ENCODE measurements at places on chromosomes 13 and 19.

DNA sequence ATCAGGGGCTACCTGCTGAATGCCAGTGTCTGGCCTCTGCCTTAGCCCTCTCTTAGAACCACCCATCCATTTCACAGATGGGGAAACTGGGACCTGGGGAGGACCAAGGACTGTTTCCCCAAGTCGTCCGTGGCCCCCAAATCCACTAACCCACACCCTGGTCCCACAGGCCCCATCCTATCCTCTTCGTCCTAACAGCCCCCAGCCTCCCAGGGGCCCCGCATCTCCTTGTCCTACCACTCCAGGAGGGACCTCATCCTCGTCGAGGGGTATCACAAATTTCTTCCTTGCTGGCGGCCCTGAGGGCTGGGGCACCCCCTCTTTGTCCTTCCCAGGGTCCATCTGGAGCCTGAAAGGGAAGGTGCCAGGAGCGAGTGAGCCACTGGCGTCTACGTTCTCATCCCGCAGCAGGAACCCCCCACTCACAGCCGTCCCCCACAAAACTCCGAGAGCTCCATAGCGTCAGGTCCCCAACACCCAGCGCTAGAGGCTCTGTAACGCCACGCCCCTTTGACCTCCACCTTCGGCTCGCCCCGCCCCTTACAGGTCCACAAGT, 606 bp downstream of the ERCC1 start:
- DNase-seq = no peak

- no peak for DNase-seq
Measured at GRCh38 chr13:80151016-80151415, 189.9 kb downstream of the SPRY2 start.

GRCh38 chr19:56927294-56927693, 86.8 kb upstream of the PEG3 start:
- no peak for DNase-seq

- DNase-seq = no peak
Measured at GRCh38 chr13:76293346-76293745, 592.9 kb downstream of the KCTD12 start.

DNA sequence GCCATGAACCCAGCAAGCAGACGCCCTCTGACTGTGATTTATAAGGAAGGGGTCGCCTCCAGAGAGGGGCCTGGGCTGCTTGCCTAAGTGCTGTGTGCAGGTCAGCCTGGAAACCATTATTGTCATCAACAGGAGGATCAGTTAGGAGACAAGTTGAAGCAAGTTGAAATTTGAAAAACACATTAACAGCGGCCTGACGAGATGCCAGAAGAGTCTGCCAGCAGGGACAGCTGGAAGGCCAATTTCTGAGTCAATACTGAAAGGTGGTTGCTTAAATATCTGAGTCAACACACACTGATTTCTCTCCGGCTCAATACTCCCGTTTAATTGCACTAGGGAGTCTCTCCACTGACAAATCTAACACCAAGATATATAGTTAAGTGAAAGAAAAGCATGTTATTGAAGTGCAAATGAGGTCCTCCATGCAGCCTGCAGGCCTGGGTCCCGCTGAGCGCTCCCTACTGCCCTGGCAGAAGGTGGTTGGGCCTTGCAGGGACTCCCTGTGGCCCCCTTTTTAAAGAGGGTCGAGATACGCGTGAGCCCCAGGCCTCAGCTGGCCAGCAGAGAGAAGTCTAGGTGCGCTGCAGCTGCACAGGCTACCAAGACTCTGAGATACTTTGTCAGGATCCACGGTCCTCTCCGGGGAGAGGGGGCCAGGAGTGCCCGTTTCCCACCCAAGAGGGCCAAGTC, 91.1 kb downstream of the RNASEH2B start:
- no peak for DNase-seq

GRCh38 chr13:113865427-113865826, 1.6 kb upstream of the GAS6 start:
- DNase-seq = no peak

DNA sequence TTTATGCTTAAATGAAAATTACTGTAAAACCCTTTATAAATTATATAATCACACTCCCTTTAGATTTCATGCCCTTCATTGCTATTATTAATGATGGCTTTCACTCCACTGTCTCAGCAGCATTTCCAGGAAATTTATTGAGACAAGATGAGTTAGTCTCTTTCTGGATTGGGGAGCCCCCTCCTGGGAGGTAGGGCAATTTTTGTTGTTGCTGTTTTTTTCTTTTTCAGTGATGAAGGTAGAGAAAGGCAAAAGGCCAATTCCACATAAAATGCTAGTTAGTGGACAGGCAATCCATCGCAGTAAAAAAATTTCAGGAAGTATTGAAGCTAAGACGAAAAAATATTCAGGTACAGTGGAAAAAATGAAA, 80.2 kb downstream of the TEX26 start:
- no peak for DNase-seq

DNA sequence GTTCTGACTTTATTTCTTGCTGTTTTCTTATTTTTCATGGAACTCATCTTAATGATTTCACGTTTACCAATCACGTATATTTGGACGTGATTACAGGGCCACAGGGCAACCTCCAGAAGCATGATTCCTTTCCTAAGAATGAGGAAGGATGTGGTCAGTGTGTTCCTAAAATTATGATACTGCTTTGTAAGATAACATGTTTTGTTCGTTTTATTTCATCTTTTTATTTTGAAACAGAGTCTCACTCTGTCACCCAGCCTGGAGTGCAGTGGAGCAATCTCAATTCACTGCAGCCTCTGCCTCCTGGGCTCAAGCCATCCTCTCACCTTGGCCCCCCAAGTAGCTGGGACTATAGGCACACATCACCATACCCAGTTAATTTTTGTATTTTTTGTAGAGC, 24.8 kb upstream of the LAIR1 start:
- DNase-seq = no peak

GRCh38 chr19:45076029-45076850, at the start of gene ZNF296:
ZNF296 (minus strand) TSS chr19:45076478; CDS start chr19:45076373, 105 bp downstream.
- peak; percentile 55 for DNase-seq

GRCh38 chr19:48858984-48859710, 9.3 kb downstream of the PLEKHA4 start:
- DNase-seq = no peak

- no peak for DNase-seq
Measured at GRCh38 chr13:28725046-28725610, 6.4 kb upstream of the SLC46A3 start.

DNA sequence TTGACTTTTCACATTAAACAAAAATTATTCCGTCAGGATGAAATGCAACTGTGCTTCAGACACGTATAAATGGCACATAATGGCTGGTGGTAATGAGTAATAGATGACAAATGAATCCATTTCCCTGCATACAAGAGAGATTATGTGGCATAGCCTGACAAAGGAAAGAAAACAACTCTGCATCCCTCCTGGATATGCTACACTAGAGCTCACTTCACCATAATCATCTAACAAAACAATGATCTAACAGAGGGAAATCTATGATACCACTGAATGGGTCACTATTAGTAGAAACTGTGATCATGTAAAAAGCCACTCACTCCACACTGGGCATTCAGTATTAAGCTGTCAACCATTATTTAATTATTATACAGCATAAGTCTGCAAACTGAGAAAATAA, 1498.4 kb downstream of the EFNB2 start:
- no peak for DNase-seq
